NCI-H1436 treated with DMSO at 0.1 percent for 48 hours (cell line): ENCODE measurements at places on chromosomes 11 and 22.

DNA sequence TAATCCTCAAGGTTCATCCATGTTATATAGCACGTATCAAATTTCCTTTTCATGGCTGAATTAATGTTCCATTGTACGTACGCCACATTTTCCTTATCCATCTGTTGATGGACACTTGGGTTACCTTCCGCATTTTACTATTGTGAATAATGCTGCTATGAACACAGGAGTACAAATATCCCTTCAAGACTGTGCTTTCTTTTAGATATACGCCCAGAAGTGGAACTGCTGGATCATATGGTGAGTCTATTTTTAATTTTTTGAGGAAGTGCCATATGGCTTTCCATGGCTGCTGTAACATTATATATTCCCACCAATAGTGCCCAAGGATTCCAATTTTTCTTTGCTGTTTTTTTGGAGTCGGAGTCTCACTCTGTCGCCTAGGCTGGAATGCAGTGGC is 6.0 kb downstream of the MRPL40 start:
- no peak for DNase-seq

GRCh38 chr11:13288375-13289029 is 10.9 kb downstream of the BMAL1 start:
- DNase-seq: no peak

- DNase-seq: no peak
Measured at GRCh38 chr11:79198898-79199250, 242.0 kb downstream of the TENM4 start.

- no peak for DNase-seq
Measured at GRCh38 chr11:123536690-123537437, 106.8 kb downstream of the GRAMD1B start.

DNA sequence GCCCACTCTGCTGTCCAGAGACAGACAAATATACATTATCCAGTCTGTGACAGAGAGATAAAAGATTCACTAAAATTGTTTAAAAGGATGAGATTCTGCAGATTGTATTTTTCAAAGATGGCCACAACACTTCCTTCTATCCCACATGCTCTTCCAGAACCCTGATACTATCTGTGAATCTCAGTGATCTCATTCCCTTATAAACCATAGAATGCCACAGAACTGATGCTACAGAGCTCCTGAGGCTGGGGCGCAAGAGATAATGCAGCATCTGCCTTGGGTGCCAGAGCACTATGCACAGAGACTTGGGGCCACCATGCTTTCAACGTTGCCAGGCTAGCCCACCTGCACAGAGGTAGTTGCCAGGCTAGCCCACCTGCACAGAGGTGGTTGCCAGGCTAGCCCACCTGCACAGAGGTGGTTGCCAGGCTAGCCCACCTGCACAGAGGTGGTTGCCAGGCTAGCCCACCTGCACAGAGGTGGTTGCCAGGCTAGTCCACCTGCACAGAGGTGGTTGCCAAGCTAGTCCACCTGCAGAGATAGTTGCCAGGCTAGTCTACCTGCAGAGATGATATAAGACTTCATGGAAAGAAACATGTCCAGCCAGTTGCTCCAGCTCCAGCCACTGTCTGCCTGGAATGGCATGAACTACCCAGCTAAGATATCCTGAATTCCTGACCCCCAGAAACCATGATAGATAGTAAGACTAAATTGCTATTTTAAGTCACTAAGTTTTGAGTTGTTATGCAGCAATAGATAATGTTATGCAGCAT is 17.6 kb upstream of the SEPTIN5 start:
- DNase-seq: no peak

GRCh38 chr22:46087816-46088277 is 62.5 kb upstream of the PPARA start:
- DNase-seq: peak; percentile 41

GRCh38 chr11:86058360-86058759 is 10.5 kb downstream of the PICALM start:
- no peak for DNase-seq

- DNase-seq: no peak
Measured at GRCh38 chr11:111368285-111368560, 10.9 kb downstream of the POU2AF1 start.

DNA sequence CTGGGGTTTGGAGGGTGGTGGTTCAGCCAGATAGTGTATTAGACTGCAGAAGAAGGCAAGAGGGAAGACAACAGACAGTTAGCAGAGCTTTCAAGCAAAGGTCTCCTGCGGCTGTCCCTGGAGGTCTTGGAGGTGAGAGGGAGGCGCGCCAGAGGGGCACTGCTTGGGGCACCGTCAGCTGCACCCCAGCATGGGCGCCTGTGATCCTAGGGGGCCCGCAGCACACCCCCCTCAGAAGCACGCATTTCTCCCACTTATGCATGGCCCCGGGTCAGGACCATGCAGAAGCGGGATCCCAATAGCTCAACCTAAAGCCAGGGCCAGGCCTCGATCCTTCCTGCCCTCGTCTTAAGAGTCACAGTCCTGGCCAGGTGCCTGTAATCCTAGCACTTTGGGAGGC is 26.5 kb downstream of the FGF4 start:
- DNase-seq: no peak

DNA sequence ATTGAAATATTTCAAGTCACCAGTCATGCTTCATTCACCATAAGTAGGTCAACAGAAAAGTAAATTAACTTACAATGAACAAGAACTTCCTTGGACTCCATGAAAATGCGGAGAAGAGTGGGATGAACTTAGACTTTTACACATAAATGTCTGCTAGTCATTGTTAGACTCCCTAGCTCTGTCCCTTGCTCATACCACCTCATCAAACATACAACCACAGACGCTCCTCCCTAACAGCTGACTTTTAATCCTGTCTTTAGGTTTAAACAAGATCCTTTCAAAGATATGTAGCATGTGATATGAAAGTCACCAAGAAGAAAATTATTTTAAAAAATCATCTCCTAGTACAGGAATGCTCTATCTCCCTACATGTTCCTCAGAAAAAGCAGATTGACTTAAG is 248.1 kb downstream of the DLG2 start:
- DNase-seq: no peak

GRCh38 chr11:62071408-62071807 is 52.4 kb upstream of the INCENP start:
- DNase-seq: no peak

GRCh38 chr11:30436801-30437200 is 113.9 kb downstream of the ARL14EP start:
- no peak for DNase-seq

DNA sequence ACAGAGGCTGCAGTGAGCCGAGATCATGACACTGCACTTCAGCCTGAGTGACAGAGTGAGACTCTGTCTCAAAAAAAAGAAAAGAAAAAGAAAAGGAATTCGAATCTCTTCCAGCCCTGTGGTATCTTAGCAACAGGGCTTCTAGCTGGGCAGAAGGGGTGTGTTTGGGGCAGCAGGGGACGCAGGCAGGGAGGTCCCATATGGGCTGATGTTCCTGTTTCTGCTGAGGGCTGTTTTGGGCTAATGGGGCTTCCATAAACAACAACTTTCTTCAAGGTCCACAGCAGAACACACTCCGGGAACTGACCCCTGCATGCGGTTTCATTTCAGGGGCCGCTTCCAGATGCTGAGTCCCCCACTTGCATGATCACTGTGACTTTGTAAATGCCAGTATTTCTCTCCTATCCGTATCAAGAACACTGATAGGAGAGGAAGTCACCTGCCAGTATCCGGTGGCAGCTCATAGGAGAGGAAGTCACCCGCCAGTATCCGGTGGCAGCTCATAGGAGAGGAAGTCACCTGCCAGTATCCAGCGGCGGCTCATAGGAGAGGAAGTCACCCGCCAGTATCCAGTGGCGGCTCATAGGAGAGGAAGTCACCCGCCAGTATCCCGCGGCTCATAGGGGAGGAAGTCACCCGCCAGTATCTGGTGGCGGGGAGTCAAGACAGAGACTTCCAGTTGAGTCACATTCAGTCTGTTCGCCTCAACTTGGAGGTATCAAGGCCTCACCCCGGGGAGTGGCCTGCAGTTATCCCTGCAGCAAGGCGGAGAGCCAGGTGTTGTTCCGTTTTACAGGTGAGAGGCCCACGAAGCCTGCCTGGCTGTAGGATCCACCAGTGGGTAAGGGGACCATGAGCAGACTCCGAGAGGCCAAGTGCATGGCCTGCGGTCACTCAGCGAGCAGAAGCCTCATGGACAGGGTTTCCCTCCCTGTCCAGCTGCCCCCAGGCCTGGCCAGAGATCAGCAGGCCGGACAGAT is 8.3 kb upstream of the FGF19 start:
- DNase-seq: no peak

DNA sequence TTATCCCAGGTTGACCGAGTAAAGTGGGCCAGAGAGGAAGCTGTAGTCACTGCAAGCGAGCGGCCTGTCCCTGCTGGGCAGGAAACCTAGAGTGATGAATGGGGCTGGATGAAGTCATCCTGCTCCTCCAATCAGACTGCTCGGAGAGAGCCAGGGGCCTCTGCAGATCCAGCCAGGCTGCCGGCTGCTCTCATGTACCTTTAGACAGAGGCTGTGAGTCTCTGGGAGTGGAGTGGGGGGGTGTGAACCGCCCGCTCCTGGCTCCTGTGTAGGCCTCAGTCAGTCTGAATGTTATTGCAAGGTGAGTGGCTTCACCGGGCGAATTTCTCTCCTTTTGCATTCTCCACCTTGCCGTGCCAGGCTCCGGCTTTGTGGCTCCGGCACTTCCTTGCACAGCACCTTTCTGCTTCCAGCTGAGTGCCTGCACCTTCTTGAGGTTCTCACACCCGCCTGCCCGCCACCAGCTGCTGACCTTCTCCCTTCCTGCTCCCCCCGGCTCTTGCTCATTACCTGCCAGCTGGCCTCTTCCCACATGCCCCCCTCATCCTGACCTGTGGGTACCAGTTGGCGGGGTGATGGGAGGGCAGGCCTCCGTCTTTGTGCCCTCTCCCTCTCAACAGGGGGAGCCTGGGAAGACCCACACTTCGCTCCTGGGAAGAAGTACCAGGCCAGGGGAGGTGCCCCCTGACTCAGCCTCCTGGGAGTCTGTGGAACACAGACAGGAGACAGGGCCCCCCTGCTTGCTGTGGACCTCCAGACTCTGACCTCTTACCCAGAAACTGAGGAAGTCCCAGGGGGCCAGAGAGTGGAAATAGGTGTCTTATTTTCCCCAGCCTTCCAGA is 79.9 kb downstream of the GRAMD1B start:
- DNase-seq: no peak

DNA sequence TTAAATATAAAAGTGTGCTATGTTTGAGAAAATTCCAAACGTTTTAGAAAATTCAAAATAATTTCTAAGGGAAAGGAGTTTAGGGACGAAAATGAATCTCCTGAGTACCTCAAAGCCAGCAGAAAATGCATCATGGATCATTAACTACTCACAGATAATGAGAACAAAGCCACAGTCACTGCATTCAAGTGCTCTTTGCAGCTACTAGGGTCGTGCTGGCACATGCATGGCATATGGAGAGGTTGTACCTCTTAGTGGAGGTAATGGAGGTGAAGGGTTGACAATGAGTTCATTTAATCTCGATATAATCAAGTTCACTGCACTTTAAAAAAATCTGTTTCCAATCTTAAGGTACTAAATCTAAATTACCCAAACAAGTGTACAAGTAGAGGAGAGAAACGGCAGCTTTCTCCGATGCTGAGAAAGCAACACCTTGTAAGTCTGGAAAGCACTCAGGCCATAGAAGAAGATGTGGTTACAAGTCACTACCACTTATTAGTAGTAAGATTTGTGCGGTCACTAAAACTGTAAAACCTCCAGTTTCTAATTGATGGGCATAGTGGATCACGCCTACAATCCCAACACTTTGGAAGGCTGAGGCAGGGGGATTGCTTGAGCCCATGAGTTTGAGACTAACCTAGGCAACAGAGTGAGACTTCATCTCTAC is 261.1 kb upstream of the ANO3 start:
- DNase-seq: peak; percentile 22

DNA sequence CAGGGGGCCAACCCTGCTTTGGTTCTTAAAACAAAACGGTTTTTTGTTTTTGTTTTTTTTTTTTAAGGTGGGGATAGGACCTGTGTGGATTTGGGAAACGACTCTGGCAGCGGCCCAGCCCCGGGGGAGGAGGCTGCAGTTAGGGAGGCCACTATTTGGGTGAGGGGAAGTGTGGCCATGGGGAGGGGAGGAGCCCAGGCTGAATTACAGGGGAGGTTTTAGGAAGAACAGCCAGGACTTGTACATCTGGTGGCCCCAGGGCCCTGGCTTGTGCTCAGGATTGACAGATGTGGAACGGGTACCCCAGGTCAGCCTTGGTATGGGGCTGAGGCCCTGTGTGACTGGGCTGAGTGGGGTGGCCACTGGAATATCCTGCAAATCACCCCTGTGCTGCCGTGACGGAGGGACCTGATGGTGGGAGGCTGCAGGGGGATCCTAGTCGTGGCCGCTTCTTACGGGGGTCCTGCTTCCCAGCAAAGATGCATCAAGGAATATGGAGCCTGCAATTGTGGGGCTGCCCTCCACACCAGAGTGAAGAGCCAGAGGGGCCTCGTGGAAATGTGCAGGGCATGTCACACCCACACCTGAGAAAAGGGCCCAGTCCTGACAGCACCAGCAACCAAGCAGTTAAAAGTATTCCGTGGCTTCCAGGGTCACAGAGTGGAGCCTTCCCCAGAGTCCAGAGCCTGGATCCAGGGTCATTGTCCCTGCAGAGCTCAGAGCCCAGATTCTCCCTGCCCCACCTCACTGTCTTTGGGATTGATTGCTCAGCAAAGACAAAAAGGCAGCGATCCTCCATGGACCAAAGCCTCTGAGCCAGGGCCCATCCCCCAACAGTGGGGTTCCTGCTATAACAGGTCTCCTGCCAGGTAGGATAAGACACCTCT is 55.2 kb upstream of the WNT7B start:
- no peak for DNase-seq

DNA sequence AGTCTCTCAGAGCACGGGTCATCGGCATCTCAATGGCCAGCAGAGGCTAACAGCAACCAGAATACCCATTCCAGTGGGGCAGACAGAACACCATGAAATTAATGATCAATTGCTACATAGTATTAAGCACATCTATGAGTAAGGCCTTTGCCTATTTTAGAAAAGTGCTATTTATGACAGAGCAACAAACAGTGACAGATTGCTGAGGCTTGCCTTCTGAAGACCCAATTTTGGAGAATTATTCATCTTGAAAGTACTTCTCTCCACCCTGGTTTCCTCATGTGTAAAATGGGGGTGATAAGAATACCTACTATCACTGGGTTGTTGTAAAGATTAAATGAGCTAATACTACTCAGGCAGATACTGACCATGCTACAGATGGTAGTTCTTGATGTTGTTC is 232.7 kb downstream of the TENM4 start:
- DNase-seq: no peak

DNA sequence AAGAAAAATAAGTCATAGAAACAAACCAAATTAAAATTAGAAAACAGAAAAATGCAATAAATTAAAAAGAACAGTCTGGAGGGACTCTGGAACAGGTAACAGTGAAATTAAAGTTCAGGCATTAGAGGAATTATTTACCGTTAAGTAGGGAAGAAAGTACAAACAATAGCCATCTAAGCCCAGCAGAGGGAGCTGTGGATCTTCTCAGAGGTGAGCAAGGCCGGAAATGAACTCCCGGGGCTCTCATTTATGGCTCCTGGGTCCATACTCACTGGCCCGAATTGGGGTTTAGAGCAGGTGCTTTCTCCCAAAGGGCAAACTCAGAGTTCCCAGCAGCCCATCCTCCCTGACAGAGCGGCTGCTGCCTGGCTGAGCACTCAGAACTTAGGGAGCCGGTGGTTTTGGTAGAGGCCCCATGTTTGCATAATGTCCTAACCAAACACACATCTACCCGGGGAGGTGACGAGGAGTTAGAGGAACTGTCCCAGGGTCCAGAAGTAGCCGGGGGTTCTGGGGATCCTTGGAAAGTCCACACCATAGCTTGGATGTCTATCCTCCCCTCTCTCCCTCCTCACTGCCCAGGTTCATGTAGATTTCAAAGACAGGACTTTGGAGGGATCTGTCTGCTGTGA is 87.8 kb upstream of the VPREB1 start:
- DNase-seq: no peak
